ENCODE measurements at places on chromosomes 6 and 20.

GRCh38 chr20:45095805-45096238 is 5.1 kb downstream of the KCNS1 start:
- DNase-seq: peak; percentile 37

- no peak for DNase-seq
Measured at GRCh38 chr6:125944434-125944816, 12.1 kb upstream of the HINT3 start.

- no peak for DNase-seq
Measured at GRCh38 chr6:169902070-169902469, 150.6 kb downstream of the ERMARD start.

- DNase-seq: no peak
Measured at GRCh38 chr20:21353236-21353635, 44.1 kb downstream of the NKX2-4 start.

GRCh38 chr20:49990271-49990720 is 7.5 kb downstream of the SNAI1 start:
- DNase-seq: no peak

GRCh38 chr6:57209030-57209429 is 13.1 kb downstream of the RAB23 start:
- DNase-seq: no peak

GRCh38 chr6:135813401-135813800 is 38.1 kb upstream of the PDE7B start:
- DNase-seq: no peak

GRCh38 chr6:28580475-28580874 is 54.8 kb downstream of the GPX5 start:
- DNase-seq: no peak

GRCh38 chr6:156650896-156651390 is 126.2 kb upstream of the ARID1B start:
- no peak for DNase-seq

Measured in upper lobe of left lung (tissue), 6 donors.